ENCODE measurements at places on chromosomes 6 and 20. TPM values are rescaled to one million over a fixed set of nuclear protein-coding genes. Genes with fewer than 3 reads are reported as not detected.

Gene CRNKL1
- total RNA-seq: 53.6 TPM

Gene GATA5
- total RNA-seq: not detected

Gene XKR7
- 11.3 TPM for total RNA-seq

Gene WFDC12
- not detected for total RNA-seq

Gene MBOAT1
- total RNA-seq: 5.7 TPM

Gene PIGT
- 8.6 TPM for total RNA-seq

Gene CRYBG1
- 0.49 TPM for total RNA-seq

Gene MCM3
- total RNA-seq: 11.8 TPM

Gene ZNF322
- 31.5 TPM for total RNA-seq

Gene FANCE
- total RNA-seq: 8.9 TPM

Gene SDC4
- total RNA-seq: 0.98 TPM

Gene PSORS1C2
- not detected for total RNA-seq

Gene SSTR4
- total RNA-seq: not detected

Gene MLIP
- total RNA-seq: 5.9 TPM

Gene KHDC1L
- total RNA-seq: 0.49 TPM

Gene ETV7
- total RNA-seq: not detected

Gene NR2E1
- 10.8 TPM for total RNA-seq

Gene PHACTR1
- 45.5 TPM for total RNA-seq

Gene SLC22A23
- total RNA-seq: 30.2 TPM

Gene CCDC170
- 0.74 TPM for total RNA-seq

Gene SOX12
- 15.0 TPM for total RNA-seq

Gene MUCL3
- not detected for total RNA-seq

Gene LRRC73
- 5.7 TPM for total RNA-seq

Gene PLAGL1
- 12.0 TPM for total RNA-seq

Gene NDUFAF4
- 32.9 TPM for total RNA-seq

Gene MATN4
- not detected for total RNA-seq

Gene SPTLC3
- 0.98 TPM for total RNA-seq

Gene SLC12A5
- total RNA-seq: 17.2 TPM

Gene COL21A1
- total RNA-seq: 2.7 TPM

Gene THEMIS
- 0.25 TPM for total RNA-seq

Gene R3HDML
- total RNA-seq: not detected

Gene NFS1
- 30.5 TPM for total RNA-seq

Gene SNAP25
- 113 TPM for total RNA-seq

Gene RAET1E
- total RNA-seq: not detected

Gene C20orf141
- not detected for total RNA-seq

Gene SMOC2
- total RNA-seq: 3.2 TPM

Gene MAP7
- 4.2 TPM for total RNA-seq

Gene PTK6
- total RNA-seq: not detected

Gene IPCEF1
- 10.1 TPM for total RNA-seq

Data from temporal lobe (tissue), 4 donors.